Activated CD4-positive, alpha-beta T cell treated with anti-CD3 and anti-CD28 coated beads, Interleukin-2, amount 50 U/mL, for 24 hours (primary cell): ENCODE measurements at places on chromosomes 11 and 22.

- no peak for DNase-seq
Measured at GRCh38 chr11:17459236-17459896, 17.3 kb downstream of the ABCC8 start.

- DNase-seq: no peak
Measured at GRCh38 chr11:27084518-27084917, 43.9 kb downstream of the BBOX1 start.

DNA sequence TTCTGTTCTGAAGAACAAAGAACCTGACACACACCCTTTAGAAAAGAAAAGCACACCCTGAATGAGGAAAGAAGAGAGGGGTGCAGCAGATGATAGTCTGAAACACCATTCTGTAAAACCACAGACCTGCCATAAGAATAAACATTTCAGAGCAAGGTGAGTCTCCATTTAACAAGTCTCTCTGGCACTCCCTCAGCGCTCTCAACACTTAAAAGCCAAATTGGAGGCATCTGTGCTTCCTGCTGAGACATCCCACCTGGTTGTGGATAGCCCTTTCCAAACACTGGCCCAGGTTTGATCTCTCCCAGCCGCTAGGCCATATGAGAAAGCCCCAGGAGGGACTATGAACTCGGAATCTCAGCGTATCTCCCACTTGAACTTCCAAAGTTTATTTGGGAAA lies 36.3 kb downstream of the ETS1 start:
- no peak for DNase-seq

- no peak for DNase-seq
Measured at GRCh38 chr11:118088531-118088930, 1.8 kb upstream of the SMIM35 start.

DNA sequence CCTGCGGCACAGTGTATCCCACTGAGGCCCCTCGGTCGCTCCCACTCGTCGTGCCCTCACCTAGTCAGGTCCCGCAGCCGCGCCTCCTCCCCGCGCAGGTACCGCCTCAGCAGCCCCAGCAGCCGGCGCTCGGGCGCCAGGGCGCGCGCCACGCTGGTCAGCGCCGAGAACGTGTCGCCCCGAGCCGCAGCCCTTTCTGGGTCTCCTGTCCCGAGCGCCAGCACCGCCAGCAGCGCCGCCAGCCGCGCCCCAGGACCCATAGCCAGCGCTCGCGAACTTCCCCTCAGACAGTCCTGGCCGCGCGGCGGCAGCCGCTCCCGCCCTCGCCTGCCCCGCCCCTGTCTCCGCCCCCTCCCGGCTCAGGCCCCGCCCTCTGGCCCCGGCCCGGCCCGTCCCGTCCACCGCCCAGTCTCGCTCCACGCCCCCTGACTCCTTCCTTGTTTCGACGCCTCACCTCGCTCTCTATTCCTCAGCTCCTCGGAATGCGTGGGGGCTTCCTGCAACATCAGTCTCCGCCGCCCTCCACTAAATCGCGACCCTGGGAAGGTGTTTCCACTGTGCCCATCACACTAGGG lies at the start of gene P4HA3:
TSS of gene P4HA3 (minus strand) at position 289 of the 575 bp plus-strand sequence. CDS start at position 260, 29 bp downstream.
- peak; percentile 19 for DNase-seq
